Prostate gland (tissue), 2 donors: ENCODE measurements at places on chromosomes 3 and 15. TPM values are rescaled to one million over a fixed set of nuclear protein-coding genes. Genes with fewer than 3 reads are reported as not detected.

DNA sequence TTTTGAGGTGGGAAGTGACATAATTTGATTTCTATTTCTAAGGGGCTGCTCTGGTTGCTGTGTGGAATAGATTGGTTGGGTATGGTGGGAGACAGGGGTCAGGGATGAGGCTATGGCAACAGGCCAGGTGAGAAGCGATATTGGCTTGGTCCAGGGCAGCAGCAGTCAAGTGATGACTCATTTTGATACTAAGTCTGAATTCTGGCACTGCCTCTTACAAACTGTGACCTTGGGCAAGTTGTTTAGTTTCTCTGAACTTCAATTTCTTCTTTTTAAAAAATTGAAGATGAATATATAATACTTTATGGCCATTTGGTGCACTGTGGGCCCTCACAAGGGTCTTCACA is 40.4 kb upstream of the CLSTN2 start:
- H3K36me3 ChIP-seq, result no peaks in the 10 kb centered on the region
- DNase-seq, result no peak
- no peak overlapping the region for H3K27ac ChIP-seq
- H3K4me1 ChIP-seq, result no peaks in the 10 kb centered on the region

DNA sequence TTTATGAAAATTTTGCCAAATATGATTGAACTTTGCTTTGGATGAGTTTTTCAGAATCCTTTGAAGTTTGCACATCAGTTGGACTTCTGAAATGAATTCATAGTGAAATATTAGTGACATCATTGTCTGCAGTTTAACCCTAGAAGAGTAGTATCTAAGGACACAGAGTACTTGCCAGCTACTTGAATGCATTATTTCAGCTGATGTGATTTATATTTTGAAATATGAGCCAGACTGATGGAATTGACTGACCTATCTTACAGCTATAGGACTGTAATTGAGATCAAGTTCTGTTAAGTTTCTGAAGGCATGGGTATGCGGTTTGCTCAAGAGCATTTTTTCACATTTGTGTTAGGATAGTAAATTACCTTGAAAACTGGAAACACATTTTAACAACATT is 51.2 kb downstream of the LYSMD4 start:
- DNase-seq, result no peak
- no peaks in the 10 kb centered on the region for H3K27me3 ChIP-seq
- no peak overlapping the region for H3K4me3 ChIP-seq
- H3K4me1 ChIP-seq, result no peaks in the 10 kb centered on the region
- H3K27ac ChIP-seq, result no peak overlapping the region

The ERICH6 gene
- 0.09 TPM for total RNA-seq

The TPRG1 gene
- total RNA-seq, result 4.7 TPM

The MUC20 gene
- 17.9 TPM for total RNA-seq

The WNT5A gene
- total RNA-seq, result 9.5 TPM

The TUSC7 gene
- not detected for total RNA-seq
